ENCODE measurements at places on chromosomes 7 and 10.

DNA sequence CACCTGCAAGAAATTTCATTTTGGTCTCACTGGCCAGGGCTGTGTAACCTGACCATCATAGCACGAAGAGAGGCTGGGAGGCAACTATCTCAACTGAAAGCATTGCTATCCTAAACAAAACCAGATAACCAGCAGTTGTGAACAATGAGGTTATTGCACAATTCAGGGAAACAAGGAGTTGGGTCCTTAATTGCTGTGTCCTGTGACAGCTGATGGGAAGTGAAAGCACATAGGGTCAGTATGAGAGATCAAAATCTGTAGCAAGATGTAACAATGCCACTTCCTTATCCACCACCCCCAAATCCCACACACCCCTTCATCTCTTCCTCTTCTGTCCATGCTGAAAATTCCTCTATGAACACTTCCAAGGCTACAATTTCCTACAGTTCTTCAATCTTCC lies 80.2 kb downstream of the HTR7 start:
- DNase-seq, result no peak

GRCh38 chr7:96021568-96021967 lies 249.2 kb downstream of the DYNC1I1 start:
- DNase-seq, result no peak

- DNase-seq, result no peak
Observed at GRCh38 chr7:100667331-100668068, 6.0 kb upstream of the GNB2 start.

- no peak for DNase-seq
Observed at GRCh38 chr10:104429846-104430245, 76.2 kb downstream of the CFAP58 start.

DNA sequence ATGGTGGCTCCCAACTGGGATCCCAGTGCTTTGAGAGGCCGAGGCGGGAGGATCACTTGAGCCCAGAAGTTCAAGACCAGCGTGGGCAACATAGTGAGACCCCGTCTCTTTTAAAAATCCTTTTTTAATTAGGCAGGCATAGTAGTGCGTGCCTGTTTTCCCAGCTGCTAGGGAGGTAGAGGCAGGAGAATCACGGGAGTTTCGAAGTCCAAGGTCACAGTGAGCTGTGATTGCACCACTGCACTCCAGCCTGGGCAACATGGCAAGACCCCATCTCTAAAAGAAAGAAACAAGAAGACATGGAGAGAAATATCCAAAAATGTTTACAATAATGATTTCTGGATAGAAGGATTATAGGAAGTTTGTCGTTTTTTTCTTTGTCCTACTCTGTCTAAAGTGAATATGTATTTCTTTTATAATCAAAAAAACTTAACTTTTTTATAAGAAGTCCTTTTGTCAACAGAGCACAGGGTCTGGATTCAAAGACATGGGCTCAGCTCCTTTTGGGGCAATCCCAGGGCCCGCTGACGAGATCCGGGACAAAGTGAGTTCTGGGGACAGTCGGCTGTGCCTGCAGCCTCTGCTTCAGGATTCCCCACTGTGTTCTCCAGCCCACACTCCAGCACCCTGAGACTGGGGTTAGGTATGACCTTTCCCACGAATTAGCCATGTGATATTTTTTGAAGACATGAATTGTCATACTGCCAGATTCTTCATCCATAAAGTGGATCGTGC lies 45.6 kb downstream of the PDGFA start:
- DNase-seq, result no peak

GRCh38 chr10:106655165-106655564 lies 509.3 kb downstream of the SORCS1 start:
- DNase-seq, result no peak

- DNase-seq, result no peak
Observed at GRCh38 chr7:24123076-24123475, 160.9 kb upstream of the NPY start.

DNA sequence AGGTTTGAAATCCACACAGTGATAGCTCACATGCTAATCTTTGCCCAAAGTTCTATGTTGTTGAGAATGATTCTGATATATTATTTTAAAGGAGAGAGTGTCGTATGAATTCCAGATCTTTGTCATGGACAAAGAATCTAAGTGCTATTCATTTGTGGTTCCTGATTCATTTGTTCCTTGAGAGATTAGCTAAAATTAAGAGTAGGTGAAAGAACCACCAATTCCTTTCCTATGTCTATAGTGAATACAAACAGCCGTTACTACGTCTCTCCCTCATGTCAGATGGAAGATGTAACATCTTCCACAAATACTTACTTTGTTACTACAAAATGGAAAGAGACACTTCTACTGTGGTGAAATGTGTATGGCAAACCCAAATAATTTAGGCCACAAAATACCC lies 3.3 kb upstream of the PLXDC2 start:
- DNase-seq, result no peak

Data from stimulated activated CD4-positive, alpha-beta T cell treated with anti-CD3 and anti-CD28 coated beads, Interleukin-1b, Interleukin-23, amount 100 ng/mL, for 1 hour (primary cell).